ENCODE measurements at places on chromosomes 6 and 20.

DNA sequence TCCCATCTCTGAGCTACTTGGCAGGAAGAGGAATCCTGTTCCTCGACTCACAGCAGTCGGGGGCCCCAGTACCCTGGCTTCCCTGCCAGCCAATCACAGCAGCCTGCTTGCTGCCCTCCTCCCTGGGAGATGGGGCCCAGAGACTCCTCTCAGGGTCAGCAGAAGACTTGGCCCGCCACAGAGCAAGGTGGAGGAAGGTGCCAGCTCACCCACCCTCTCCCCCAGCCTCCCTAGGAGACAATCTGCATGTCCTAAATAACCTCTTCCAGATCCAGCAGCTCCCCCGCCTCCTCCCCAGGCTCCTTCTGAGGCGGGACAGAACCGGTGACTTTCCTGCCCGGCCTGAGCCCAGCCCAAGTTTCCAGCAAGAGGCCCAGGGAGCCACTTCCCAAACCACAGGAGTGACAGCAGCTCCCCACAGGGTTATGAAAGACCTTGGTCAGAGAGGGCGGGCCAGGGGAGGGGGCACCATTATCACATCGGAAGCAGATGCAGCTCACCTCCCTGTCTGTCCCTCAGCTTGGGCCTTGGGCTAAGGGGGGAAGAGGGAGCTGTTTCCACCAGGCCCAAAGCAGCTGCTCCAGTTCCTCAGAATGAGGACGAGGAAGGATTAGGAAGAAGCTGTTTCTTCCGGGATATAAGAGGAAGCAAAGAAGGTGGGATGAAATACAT is 2.3 kb downstream of the CCND3 start:
- DNase-seq, result peak; percentile 96

GRCh38 chr20:32387252-32387651 is 29.1 kb downstream of the ASXL1 start:
- peak; percentile 90 for DNase-seq

GRCh38 chr20:10676518-10676917 is 2.7 kb upstream of the JAG1 start:
- DNase-seq, result peak; percentile 22

DNA sequence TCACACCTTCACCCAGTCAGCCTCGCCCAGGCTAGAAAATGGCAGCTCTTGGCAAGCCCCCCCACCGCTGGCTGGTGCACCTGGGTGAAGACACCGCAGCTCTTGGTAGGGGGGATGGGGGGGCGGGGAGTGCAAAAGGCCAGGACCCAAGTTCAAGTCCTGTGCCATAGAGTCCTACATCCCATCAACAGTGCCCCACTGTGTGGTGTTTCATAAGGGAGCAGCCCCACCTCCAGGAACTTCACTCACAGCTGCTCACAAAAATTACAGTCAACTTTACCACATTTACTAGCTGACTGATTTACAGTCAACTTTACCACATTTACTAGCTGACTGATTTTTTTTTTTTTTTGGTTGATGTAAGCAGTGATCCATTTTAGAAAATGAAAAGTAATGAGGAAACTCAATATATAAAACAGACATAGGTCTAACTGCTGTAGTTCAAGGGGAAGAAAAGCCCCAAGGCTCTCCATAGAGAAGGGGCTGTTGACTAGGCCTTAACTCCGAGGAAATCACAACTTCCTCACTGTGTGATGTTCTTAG is 208.9 kb upstream of the SNX9 start:
- peak; percentile 51 for DNase-seq

DNA sequence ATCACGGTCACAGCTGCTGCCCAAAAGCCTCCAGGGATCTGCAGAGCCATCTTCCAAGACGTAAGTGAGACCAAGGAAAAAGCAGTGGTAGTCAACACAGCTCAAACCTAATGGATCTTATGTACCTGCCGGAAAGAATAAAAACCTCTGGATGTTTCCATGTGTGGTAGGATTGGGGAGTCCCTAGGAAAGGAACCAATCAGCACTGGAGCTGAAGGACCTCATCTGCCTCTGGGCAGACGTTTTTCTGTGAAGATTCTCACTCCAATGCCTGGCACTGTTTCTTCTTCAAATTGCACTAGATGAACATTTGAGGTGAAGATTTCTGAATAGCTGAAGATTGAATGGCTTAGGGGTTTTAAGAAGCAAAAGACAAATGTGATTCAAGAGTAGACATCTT is at the start of gene HLA-DQB2:
Gene HLA-DQB2, minus strand, starts transcription at position 112 of the 400 bp plus-strand sequence. Its CDS starts 62 bp downstream, at position 50.
- DNase-seq, result no peak

DNA sequence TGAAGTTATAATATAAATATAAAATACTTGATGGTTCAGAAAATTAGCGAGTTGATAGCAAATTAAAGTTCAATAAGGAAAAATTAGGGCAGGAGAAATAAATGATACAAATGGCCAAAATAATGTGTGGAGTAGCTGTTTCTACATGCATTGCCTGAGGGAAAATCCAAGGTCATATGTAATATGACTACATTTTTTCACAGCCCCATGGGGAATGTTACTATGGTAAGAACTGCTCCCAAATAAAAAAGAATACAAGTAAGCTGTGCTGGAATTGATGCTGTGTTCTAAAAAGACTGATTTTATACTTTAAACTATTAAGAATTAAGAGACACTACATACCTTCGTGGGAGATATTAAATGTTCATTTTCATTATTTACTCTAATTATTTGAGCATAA is 34.1 kb downstream of the MEI4 start:
- DNase-seq, result no peak

GRCh38 chr6:33967966-33968724 is 164.3 kb upstream of the MLN start:
- DNase-seq, result no peak

- DNase-seq, result no peak
Measured at GRCh38 chr6:105951322-105951721, 134.8 kb upstream of the PRDM1 start.

- DNase-seq, result no peak
Measured at GRCh38 chr6:34916348-34916967, 27.4 kb downstream of the ANKS1A start.

DNA sequence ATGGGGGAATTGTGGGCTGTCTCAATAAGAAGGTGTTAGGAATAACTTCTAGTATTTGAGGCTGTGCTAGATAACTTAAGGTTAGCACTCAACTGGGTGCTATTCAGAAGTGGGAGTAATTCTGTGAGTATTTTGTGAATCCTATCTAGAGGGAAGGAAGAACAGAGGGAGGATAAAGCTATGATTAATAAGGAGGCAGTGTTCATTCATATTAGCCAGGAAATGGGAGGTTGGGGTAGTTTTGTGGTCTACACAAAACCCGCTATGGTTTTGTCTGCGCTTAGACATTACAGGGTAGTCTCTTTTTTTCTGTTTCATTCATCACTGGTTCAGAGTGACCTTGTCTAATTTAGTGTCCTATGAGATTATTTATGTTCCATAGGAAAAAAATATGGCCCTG is 341.0 kb downstream of the ARHGAP18 start:
- no peak for DNase-seq

DNA sequence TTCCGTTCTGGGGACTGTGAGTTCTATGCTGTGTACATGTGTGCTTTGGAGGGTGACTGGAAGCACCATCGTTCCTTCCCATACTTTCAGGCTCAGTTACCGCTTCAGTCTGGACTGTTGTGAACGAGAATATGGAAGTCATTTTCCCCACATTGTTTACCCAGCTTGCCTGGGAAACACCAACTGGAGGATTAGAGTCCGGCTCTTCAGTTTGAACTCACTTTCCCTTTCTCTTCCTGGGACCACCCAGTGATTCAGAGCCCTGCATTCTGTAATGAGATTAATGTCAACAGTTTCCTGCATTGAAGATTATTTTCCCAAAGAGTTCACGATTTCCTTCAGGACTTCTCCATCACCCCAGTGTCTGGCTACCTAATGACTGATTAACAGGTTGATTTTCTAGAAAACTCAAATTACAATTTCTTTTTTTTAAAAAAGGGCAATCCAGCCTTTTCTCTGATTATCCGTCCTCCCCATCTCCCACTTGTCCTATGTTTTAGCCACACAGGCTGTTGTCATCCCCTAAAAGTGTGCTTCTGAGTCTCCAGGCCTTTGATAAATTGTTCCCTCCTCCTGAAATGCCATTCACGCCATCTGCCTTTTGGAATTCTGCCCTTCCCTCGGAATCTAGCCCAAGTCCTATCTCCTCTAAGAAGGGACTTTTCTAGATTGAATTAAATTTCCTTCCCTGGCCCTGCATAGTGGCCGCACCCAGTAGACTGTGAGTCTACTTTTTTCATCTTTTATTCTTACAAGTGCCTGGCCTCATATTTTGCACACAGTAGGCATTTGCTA is 3.3 kb upstream of the TAGAP start:
- no peak for DNase-seq

GRCh38 chr6:155010940-155011339 is 15.8 kb downstream of the TIAM2 start:
- DNase-seq, result no peak

DNA sequence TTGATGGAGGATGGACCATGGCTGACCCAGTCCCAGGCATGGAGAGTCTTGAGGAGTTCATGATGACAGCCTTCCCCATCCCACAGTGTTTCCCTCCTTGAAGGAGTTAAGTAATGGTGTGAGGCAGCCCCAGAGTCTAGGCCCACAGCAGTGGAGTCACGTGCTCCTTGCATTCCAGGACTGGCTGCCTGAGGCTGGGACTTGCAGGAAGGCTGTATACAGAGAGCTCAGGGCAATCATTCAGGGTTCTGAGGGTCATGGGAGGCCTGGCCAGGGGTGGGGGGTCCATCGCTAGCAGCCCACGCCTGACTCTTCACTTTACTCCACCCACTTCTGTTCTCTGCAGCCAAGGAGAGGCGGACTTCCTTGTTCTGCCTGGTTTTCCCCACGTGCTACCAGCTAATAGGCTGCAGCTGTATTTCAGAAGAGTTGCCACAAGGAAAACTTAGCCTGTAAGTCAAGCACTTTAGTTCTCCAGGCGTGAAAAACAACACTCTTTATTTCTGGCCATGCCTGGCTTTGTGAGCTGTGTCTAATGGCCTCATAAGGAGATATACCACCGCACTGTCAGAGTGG is 272.5 kb downstream of the DHX35 start:
- DNase-seq, result no peak

Measured in hematopoietic multipotent progenitor cell treated with erythropoietin and hydrocortisone succinate and interleukin-3 and kit ligand, for 4 days (in vitro differentiated cells).